ENCODE measurements at places on chromosomes 2 and 18.

GRCh38 chr2:122999821-123000220 lies 1025.3 kb upstream of the CNTNAP5 start:
- no peak for DNase-seq

DNA sequence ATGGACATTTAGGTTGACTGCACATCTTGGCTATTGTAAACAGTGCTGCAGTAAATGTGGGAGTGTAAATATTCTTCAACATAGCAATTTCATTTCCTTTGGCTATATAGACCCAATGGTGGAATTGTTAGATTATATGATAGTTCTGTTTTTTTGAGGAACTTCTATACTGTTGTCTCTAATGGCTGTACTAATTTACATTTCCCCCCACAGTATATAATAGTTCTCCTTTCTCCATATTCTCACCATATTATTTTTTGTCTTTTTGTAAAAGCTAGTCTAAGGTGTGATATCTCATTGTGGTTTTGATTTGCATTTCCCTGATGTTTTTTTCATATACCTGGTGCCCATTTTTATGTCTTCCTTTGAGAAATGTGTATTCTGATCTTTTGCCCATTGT lies 13.0 kb downstream of the EIF5B start:
- DNase-seq = no peak

DNA sequence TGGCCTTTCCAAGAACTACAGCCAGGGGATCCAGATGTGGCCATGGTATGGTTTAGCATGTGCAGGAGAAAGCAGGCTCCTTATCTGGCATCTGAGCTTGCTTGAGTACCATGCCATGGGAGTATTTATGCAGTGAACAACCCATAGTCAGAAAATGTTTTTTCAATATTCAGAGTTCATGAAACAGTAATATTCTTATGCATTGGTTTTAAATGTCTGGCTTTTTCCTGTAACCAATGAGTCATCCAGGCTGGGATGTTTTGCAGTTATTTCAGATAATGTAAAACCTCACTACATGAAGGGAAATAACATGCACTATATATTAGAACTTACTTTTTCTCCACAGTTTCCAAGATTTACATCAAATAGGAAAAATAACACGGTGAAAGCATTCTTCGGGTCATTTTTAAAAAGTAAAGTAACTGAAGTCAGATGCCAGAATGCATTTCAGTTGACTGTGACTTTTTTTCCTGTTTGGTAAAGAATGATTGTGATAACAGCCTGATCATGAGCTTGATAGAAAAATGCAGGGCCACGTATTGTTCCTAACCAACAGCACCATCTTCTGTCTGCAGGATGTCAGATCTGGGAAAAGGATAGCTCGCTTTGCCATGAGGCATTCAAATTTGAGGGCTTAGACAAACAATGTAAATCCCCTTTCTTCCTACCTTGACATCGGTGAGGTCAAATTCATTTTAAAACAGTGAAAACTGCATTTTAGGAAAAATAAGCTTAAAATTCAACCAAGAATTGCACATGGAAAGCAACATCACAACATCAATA lies 152.8 kb downstream of the DSC3 start:
- DNase-seq = no peak

GRCh38 chr2:126932529-126932928 lies 33.8 kb downstream of the TEX51 start:
- no peak for DNase-seq

- no peak for DNase-seq
Observed at GRCh38 chr2:108877506-108877905, 90.9 kb downstream of the CCDC138 start.

DNA sequence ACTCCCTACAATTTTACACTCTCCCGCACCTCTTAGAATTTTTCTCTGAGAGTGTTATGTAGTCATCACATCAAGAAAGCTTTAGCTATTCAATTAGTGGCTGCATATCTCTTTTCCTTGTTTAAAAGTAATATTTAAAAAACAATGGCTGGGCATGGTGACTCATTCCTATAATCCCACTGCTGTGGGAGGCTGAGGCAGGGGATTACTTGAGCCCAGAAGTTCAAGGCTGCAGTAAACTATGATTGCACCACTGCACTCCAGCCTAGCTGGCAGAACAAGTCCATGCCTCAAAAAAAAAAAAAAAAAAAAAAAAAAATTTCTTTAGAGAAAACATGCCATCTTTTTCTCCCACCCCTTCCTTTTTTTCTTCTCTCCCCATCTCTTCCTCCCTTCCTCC lies 44.3 kb downstream of the AQP4 start:
- no peak for DNase-seq

DNA sequence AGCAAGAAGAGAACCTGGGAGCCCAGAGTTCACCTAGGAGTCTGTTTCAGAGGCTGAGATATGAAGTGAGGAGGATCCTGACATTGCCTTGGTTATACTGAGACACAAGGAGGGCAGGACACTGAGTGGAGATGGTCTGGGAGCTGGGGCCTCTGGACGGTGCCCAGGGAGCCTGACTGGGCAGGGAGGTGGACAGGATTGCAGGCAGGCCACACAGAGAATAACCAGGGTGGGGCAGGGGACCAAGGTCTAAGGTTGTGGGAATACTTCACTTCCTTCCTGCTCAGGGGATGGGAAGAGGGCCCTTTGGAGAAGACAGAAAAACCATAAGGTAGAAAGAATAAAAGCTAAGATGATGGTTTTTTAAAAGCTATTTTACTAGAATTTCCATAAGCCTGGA lies 18.7 kb downstream of the EDAR start:
- DNase-seq = no peak

GRCh38 chr2:98216616-98217015 lies 129.6 kb upstream of the CNGA3 start:
- DNase-seq = no peak

DNA sequence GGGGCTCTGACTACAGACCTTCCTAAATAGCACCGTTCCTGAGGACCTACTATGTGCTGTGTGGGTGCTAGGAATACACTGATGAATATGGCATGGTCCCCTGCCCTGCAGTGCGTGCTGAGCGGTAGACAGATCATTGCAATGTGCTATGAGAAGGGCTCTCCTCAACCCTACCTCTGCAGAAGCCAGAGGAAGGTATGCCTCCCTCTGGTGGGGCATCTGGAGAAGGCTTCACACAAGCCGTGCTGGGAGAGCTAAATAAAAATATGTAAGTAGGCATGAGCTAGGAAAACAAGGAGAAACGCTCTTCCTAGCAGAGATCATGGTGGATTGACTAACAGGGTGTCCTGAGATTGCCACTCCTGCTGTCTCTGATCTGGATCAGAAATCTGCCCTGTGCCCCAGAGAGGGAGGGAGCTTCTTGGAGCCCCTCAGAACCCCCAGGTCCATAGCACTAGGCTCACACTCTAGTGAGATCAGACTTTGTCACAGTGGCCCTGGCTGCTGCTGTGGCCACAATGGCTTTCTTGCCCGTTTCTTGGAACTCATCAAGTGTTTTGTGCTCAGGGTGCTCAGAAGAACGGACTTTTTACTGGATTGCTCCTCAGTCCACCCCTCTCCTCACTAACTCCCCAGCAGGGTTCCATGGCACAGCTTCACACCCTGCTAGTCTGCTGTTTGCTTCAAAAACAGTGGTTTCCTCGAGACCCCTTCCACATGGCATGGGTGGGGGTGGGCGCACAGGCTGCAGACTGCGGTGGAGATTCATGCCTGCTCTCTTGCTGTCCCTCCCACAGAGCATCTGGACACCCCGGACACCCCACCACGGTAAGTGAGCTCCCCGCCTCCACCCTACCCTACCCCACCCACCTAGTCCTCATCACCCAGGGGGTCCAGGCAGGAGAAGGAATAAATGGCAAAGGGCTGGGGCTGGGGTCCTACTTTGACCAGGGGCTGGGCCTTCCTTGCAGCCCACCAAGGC lies 14.2 kb downstream of the SIGLEC15 start:
- peak; percentile 61 for DNase-seq

DNA sequence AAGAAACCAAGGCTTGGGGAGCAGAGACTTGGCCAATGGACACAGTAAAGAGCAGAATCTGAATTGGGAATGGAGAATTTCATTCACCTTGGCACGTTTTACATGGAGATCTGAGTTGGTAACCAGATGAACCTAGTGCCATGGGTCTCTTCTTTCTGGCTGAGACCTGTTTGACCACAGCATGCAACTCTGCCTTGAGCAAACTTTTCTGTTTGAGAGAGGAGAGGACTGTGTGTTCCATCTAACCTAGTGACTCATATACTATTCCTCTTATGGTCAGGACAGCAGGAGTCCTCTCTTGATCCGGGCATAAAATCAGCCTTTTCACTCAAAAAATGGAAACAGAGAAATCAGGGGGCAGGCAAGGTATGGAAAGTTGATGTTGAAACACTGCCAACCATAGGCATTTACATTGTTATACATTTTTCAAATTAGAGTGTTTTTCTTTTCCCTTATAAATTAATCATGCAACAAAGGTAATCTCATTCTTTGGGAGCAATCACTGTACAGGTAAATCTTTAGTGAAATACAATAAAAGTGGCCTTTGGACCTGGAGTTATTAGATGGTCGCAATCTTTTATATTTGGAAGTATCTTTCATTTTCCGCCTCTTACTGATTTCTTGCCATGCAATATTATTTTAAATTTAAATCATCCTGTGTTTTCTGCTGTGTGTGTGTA lies 86.7 kb downstream of the NRP2 start:
- no peak for DNase-seq

GRCh38 chr2:229947544-229947943 lies 25.2 kb downstream of the FBXO36 start:
- DNase-seq = peak; percentile 50

DNA sequence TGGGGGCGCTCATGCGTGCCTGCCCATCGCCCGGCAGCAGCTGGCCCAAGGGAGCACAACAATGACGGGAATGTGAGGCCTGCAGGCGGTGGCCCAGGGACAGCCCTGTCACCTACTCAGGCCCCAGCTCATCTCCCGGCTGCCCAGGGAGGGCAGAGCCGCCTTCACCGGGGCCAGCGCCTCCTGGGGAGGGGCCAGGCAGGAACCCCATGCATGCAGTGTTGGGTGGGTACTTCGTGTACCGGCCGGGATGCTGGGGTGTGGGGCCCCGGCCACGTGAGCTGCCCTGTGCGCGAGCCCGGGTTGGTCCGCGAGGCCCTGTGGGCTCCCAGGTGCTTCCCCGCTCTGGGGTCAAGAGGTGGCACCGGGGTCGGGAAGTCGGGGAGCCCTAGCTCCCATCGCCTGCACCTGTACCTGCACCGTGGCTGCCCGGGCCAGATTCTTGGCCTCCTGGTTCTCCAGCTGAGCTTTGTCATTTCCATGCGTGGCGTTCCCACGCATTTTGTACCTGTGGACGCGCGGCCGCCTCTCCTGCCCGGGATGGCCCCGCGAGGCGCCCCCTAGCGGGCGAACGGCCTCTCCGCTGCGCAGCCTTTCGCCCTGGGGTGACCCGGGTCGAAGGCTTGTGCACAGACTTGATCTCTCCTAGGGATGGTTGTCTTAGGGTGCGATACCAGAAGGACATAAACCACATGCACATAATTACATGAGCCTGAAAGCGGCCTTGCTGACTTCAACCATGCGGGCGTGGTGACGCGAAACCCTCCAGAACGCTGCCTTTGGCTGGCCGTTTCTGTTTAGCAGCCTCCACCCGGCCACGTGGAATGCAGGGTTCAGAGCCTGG lies 950 bp downstream of the KLHL30 start:
- no peak for DNase-seq

GRCh38 chr2:234953116-234954031 lies 1.6 kb downstream of the SH3BP4 start:
- no peak for DNase-seq

DNA sequence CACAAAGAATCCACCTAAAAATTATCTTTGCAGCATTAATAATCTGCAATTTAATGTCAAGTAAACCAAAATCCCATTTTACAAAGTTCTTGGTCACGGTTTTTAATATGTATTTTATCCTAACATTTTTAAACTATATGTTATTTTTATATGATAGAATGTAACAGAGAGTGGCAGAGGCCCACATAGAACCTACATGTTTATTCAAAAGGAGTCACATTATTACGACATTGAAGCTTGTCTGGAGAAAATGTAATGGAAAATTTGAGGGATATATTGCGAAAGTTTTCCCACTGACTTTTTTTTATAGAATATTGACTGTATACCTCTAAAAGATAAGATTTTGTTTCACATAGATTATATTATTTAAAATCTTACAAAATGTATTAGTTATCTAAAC lies 89.7 kb upstream of the COL3A1 start:
- DNase-seq = no peak

DNA sequence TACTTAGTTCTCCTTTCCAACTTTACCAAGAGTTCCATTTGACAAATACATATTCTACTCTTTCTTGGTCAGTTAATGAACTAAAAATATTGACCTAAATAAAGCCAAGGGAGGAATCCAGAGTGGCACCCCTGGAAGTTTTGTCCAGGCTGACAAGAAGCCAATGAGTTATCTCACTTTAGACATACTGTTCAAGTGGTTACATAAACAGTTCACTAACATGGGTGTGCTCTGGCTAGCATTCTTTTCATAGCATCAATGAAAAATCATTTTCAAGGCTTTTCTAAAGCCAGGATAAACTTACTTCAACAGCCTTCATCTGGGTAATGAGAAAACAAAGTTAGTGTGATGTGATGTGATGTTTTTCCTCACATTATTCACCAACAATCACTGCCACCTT lies 649.4 kb downstream of the TDRD15 start:
- DNase-seq = no peak

GRCh38 chr2:7031547-7032245 lies 114.5 kb downstream of the RNF144A start:
- peak; percentile 4 for DNase-seq

DNA sequence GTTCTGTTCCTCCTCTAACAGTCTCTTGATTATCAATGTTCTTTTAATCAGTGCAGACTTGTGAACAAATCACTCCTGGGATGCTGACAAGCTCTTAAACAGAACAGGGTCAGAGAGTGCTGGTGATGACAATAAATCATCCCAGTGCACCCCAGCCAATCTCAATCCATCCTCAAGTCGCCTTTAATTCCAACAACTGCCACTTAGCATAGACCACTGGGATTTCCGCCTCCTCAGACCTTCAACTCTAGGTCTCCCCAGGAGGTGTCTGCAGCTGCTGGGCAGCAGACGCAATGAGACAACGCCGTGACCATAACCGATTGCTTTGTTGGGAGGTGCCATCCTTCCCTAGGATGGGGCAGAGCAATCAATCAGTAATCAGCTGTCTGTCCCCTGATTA lies 184.2 kb upstream of the ACAA2 start:
- DNase-seq = no peak

GRCh38 chr18:4599312-4599711 lies 144.2 kb upstream of the DLGAP1 start:
- no peak for DNase-seq

Data from suppressor macrophage treated with lipopolysaccharide for 4 hours (primary cell).